ENCODE measurements at places on chromosomes 7 and 10. TPM values are rescaled to one million over a fixed set of nuclear protein-coding genes. Genes with fewer than 3 reads are reported as not detected.

DNA sequence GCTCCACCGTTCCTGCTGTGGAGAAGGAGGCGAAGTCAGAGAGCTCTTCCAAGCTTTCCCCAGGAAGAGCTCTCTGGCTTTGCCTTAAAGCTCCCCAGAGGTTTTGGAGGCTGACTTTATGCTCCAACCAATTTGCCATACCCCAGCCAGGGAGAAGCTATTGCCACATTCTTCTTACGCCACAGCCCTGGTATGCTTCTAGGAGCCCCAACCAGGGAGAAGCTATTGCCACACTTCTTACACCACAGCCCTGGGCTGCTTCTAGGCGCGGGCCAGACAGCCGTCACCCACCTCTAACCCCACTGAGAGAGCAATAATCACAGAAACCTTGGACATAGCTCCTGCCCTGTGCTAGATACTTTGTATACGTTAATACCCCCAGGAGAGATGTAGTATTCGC is 951 bp downstream of the ELOVL3 start:
- DNase-seq, result no peak

- no peak for DNase-seq
These were observed 22.6 kb upstream of the TRIM8 start for GRCh38 chr10:102621443-102622325.

DNA sequence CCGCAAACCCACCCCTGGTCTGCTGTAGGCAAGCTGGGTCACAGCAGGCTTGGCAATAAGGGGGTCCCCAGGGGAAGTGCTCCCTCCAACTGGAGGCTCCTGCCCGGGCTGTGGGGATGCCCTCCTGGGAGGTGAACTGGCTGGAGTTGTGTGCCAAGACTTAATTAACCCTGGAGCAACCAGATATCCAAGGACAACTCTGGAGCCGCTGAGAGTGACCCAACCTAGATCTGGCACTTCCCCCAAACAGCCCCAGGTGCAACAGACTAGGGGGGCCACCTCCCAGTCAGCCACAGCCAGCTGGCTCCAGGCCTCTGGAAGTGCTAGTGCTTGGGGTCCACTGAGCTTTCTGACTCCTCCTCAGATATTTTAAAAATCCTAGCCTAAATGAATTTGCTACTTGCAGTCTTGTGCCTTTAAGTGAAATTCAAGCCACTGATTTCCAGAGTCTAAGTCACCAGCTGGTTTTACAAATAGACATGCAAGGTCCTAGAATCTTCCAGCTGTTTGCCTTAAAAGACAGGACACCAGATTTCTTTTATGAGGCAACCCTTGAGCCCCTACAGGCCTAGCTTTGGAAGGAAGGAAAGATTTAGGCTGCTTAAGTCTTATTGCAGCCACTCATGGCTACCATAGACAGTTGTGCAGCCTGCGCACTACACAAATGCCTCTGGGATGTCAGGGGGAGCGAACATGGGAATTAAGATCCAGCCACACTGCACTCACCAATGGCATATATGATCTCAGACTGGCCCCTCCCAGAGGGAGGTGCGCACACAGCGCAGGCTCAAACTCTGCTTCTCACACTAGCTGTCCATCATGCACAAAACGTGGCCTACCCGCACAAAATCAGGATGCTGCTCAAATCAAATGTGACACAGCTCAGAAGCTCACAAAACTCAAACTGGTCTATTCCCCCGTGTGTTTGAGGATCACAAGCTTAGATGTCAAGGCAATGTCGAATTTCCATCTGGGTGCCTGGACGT is 42.6 kb upstream of the MYL10 start:
- no peak for DNase-seq

DNA sequence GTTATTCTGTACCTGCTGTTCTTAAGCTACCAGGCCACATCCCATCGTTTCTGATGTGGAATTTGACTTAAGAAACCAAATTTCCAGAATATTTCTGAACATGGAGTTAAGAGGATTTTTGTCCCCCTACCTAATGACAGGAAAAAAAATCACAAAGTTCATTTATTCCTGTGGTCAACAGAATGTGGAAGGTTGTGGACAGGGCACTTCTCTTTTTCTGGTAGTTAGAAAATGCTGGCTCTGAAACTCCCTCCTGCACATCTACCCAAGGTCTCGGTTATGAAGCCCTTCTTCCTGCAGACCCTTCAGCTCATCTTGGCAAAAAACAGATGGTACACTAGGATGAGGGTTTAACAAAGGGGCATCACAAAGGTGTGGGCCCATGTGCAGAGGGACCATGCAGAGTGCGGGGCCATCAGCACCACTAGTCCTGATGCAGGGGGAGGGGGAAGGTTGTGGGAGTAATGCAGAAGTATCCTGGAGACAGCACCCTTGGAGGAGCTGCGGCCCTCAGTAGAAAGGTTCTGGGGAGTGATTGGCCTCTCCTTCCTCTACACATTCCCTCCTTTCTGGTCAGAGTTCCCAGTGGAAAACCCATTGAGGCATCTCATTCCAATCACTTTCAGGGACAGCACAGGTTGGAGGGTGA is 9.8 kb downstream of the ALOX5 start:
- DNase-seq, result no peak

DNA sequence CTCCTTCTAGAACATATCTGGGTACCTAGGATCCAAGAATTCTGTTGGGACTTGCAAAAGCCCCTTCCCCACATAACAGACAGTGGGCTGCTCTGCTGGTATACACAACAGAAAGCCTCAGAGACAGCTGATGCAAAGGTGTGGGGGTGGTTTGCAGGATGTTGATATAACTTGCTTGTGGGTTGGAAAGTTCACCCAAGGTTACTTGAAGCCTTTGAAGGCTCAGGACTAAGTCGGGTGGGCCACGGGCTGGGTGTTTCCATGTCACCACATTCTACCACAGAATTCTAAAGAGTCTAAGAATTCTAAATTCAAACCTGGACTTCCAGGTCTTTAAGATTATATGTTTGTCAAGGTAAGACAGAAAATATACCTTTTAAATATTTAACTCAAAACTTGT is 7.4 kb upstream of the NRCAM start:
- no peak for DNase-seq

TMEM26 gene
- 8.5 TPM for polyA plus RNA-seq

Data from right renal pelvis (tissue), 4 donors.